ENCODE measurements at places on chromosomes 6 and 20.

DNA sequence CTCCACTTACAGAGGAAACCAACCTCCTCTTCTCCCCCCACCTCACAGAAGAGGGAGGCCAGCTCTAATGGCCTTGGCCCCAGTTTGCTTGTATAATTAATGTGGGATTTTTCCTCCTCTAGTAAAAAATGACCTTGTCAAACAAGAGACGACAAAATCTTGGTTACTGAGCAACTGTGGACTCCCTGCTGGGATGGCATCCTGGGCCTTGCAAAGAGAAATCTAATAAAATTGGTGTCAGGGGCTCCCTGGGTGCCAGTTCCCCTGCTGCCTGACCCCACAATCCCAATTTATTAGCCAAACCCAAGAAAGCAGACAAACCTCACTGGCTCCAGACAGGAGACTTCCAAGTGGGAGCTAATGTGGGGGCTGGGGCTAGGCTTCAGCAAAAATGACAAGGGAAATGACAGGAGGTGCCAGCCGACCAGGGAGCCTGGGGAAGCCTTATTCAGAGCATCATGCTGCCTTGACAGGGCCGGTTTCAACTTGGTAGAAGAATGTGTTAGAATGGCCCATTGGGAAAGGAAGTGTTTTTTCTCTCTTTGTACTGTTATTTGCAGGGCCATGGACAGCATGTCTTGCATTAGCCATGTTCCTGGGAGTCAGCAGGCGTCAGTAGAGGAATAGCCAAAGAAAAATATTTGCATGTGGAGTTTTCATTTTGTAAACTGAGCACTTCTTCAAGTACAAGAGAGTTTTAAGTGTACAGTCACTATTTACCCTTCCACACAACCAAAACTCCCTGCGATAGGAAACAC lies 816.9 kb downstream of the DHX35 start:
- DNase-seq = no peak

- no peak for DNase-seq
These were observed 20.1 kb upstream of the HELZ2 start for GRCh38 chr20:63594043-63594561.

DNA sequence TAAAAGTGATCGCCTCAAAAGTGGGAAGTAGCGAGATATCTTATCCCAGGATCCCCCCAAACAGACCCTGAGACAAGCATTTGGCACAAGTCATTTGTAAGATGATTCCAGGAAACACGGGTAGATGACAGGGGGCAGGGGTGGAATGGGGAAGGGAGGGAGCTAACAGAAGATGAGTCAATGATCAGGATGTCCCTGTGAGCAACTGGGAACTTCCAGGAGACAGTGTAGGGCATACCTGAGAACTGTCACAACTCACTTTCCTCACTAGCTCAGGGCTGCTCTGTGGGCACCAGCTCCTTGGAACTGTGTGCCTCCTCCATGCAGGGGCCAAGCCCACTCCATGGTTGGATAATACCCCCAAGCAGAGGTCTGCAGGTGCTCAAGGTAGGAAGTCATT lies 38.5 kb upstream of the VSX1 start:
- no peak for DNase-seq

GRCh38 chr20:38727607-38728190 lies 3.4 kb downstream of the SLC32A1 start:
- DNase-seq = no peak

GRCh38 chr6:159233365-159234101 lies 64.3 kb downstream of the FNDC1 start:
- no peak for DNase-seq

GRCh38 chr6:110324548-110324947 lies 33.6 kb downstream of the METTL24 start:
- DNase-seq = no peak

DNA sequence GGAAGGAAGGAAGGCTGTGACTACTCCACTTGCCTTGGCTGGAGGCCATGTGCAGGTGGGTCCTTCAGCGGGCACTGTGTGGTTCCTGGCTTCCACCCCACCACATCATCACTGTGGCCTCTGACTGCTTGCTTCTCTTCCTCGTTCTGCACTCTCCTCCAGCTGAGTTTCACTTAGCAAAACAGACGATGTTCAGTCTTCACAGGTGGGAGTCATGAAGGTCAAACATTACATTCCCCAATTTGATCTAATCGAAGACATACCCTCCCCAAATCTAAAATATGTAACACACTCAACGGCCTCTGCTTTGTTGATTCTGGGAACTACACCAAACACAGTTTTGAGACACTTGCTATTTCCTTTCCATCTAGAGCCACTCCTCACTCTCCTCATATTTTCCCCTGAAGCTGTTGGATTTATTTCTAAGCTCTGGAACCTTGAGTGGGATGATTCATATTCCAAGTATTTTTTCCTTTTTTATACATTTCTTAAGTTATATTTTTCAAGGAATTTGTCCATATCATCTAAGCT lies 132.5 kb upstream of the FOXA2 start:
- DNase-seq = no peak

GRCh38 chr6:13558718-13559117 lies 15.7 kb upstream of the SIRT5 start:
- no peak for DNase-seq

- DNase-seq = no peak
These were observed 2.9 kb downstream of the TFAP2A start for GRCh38 chr6:10411971-10412460.

DNA sequence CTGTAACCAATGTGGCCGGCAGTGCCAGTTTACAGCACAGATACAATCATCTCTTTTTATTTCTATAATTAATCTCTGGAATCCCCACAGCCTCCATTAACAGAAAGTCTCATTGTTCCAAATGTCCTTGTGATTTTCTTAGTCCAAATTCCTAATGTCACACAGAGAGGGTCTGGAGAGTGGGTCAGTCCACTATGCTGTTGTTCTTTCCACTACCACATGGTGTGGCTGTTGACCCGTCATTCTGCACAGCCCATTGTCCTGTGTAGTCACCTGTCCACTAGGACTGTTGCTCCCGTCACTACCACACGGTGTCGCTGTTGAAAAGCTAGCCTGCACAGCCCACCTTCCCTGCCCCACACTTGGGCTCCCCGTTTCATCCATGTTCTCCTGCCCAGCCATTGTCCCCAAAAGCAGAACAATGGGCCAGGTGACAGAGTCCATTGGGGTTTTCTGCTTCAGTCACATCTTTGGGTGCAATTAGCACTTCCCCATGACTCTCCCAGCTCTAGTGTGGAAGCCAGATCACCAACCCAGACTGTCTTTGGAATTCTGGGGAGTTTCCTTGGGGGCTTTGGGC lies 8.6 kb upstream of the LBP start:
- no peak for DNase-seq

- no peak for DNase-seq
These were observed 151.5 kb upstream of the LRFN2 start for GRCh38 chr6:40738551-40739193.

DNA sequence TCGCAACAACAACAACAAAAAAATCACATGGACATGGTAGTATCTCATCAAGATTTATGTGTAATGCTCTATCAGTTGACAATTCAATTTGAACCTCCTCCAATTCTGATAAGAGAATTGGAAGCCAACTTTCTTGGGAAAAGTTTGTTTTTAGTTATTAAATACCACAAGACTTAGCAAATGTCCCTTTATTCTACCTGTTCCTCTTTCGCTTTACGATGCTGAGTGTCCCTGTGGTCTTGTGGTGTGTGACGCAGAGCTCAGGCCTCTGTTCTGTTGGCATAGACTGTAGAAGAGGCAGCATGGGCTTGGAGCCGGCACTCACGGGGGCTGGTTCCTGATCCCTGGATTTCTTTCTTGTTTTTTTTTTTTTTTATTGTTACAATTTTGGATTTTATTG lies 76.7 kb downstream of the PSMB1 start:
- no peak for DNase-seq

DNA sequence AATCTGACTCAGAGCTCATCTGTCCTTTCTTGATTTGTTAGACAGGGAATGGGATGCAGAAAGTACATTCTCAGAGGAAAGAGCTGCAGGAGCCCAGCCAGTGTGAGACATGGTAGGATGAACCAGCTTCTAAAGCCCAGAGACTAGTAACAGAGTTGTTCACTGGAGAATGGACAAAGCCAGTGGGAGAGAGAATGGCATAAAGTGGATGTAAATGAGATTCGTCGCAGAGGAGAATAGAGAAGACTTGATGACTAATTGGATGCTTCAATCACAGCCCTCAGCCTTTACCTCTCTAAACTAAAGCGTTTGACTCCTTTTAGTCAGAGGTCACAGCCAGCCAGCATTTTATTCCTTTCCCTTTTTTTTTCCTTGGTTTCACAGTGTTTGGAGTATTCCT lies 25.5 kb upstream of the L3MBTL3 start:
- DNase-seq = no peak
